ENCODE measurements at places on chromosomes 16 and 17.

DNA sequence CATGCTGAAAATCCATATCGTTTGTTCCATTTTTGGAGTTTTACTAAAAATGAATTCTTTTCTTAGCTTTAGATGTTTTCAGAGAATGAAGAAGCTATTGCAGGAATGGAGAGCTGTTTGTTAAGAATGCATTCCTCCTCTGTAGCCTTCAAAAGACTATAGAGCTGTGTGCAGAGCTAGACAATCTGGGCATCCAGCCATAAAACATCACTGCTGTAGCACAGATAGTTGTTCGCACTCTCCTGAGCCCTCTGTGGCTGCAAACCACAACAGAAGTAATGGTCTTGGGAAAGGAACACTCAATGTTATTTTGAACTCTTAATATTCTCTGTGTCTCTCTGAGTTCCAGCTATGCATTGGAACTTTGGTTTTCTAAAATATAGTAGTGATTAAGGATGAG is 4.9 kb downstream of the TNRC6C start:
- no peak for DNase-seq

DNA sequence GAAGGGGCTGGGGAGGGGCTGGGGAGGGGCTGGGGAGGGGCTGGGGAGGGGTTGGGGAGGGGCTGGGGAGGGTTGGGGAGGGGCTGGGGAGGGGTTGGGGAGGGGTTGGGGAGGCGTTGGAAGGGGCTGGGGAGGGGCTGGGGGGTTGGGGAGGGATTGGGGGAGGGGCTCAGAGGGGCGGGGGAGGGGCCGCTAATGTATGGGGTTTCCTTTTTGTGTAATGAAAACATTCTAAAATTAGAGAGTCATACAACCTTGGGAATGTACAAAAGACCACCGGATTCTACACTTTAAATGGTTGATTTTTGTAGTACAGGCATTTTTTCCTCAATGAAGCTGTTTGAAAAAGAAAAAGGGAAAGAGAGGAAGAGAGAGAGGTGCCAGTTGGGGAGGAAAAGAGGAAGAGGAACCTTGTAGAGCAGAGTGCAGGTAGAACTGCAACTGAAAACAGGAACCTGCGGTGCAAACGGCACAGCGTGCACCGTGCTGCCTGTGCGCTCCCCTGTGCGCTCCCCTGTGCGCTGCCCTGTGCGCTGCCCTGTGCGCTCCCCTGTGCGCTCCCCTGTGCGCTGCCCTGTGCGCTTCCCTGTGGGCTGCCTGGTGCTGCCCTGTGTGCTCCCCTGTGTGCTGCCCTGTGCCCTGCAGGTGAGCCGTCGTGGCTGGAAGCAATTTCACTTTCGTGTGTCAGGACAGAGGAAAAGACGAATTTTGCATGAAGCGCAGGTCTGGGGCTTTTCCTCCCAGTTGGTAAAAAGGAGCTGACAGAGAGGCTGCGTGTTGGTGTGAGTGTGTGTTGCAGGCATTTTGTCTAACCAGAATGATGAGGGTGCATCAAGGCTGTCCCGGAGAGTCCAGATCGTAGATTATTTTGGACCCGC is 40.8 kb downstream of the METRNL start:
- DNase-seq, result no peak

DNA sequence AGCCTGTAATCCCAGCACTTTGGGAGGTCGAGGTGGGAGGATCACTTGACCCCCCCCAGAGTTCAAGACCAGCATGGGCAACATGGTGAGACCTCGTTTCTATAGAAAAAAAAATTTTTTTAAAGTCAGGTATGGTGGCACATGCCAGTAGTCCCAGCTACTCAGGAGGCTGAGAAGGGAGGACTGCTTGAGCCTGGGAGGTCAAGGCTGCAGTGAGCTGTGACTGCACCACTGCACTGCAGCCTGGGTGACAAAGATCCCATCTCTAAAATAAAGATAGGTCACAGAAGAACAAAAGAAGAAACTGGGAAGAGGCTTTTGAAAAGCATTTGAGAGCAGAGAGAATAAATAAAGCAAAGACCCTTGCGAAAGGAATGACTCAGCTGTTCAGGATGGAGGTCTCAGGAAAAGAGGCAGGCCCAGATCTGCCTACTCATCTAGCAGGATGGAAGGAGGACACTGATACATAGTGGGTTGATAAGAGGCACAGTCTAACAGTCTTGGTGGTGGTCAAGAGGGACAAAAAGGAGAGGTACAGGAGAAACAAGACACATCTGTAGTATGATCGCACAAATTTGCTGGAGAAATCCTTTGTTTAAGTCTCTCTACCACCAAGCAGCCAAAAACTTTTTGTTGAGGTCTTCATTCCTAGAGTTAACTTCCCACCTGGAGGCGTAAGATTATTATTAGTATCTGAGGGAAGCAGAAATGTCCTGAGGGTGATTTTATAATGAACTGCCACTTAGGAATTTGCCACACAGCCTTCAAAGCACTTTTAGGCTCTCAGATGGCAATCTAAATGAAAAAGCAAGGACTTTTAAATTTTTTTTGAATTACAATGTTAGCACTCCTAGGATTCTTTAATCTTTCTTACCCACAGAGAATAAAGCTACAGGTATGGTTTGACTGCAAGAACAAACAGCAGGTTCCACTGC is 17.6 kb downstream of the ZSWIM7 start:
- DNase-seq, result no peak

- peak; percentile 14 for DNase-seq
Observed at GRCh38 chr17:17141860-17142552, 64.1 kb downstream of the PLD6 start.

DNA sequence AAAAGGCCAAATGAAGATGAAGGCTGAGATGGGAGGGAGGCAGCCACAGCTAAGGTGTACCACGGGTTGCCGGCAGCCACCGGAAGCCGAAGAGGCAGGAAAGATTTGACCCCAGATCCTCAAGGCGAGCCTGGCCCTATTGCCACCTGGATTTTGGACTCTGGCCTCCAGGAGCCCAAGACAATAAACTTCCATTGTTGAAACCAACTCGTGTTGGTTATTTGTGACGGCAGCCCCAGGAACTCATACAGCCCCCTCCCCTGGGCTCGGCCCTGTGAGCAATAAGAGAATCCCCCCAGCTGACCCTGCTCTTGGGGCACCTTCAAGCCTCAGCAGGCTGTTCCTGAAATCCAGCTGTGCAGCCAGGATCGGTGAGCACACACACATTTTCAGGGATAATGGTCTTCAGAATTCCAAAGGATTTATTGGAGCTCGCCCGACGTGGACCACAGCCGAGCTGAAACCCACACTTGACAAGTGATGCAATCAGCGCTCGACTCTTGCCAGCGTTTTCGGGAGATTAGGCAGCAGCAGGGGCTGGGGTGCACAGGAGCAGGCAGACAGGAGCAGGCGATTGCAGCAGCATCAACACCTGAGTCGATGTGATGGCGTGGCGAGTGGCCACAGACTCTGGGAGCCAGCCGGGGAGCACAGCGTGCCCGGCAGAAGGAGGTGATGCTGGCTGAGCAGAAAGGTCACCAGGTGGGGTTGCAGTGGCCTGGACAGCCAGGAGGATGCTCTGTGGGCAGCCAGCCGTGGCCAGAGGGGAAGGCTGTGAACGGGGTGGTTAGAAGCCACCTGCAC is 22.4 kb upstream of the CBX4 start:
- no peak for DNase-seq

DNA sequence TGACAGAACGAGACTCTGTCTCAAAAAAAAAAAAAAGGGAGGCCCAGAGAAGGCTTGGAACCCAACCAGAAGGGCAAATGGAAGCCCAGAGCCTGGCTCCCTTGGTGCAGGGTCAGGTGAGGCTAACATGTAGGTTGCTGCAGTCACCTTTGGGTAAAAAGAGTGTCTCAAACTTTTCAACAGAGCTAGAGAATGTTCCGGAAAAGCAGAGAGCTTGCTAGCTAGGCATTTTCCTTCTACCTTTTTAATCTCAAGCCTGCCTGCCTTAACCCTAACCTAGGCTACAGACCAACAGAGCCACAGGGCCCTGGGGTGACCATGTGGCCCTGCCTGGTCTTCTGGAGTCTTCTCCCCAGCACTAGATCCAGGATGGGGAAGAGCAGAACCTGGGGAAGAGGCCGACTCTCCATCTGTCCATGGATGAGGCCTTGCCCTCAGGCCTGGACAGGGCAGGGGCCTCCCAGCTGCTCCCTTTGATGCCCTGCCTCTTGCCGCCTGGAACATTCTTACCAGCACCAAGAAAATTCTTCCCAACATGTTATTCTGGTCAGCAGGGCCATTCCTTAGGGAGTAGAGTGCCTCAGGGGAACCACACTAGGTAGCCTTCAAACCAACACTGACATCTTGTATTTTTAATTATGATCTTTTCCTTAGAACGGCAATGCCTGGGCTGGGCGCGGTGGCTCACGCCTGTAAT is 30.1 kb downstream of the SLC43A2 start:
- DNase-seq, result no peak

DNA sequence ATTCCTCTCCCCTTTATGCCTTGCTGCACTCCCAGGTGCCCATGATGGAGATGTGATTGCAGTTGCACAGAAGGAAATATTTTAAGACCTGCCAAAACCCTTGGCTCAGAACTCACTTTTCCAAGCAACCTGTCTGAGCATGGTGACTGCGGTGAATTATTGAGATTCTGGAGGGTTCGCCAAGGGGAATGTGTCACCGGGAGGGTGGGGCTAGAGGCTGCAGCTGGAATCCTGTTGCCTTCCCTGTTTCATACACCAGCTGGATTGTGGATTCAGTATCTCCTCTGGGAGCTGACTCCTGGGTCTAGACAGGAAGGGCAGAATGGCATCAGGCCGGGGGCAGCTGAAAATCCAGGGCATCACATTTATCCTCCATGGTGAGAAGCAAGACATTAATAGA is 527.2 kb downstream of the TMEM114 start:
- DNase-seq, result no peak

DNA sequence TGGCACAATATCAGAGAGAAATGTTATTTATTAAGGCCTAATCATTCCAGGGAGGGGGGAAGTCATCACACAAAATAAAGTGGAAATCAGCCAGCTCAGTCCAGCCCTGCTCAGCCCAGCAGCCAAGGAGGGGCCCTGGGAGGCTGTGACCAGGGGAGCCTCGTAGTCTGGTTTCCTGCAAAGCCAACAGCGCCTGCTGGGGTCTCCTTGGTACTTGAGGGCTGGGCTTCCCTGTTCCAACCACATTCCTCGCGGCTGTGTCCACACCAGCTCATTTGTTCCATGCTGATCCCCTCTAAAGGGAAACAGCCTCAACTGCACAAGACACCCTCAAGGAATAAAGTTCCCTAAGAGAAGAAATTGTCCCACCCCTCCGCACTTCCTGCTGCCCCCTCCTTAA is 154.0 kb downstream of the TMEM132E start:
- no peak for DNase-seq

- no peak for DNase-seq
Observed at GRCh38 chr17:15379659-15380058, 38.3 kb upstream of the TEKT3 start.

GRCh38 chr17:19508577-19508867 is 25.1 kb upstream of the SLC47A1 start:
- DNase-seq, result no peak

- DNase-seq, result no peak
Observed at GRCh38 chr16:2838928-2839327, 8.8 kb downstream of the ZG16B start.

- DNase-seq, result peak; percentile 45
Observed at GRCh38 chr17:6473128-6473767, 29.0 kb downstream of the PIMREG start.

DNA sequence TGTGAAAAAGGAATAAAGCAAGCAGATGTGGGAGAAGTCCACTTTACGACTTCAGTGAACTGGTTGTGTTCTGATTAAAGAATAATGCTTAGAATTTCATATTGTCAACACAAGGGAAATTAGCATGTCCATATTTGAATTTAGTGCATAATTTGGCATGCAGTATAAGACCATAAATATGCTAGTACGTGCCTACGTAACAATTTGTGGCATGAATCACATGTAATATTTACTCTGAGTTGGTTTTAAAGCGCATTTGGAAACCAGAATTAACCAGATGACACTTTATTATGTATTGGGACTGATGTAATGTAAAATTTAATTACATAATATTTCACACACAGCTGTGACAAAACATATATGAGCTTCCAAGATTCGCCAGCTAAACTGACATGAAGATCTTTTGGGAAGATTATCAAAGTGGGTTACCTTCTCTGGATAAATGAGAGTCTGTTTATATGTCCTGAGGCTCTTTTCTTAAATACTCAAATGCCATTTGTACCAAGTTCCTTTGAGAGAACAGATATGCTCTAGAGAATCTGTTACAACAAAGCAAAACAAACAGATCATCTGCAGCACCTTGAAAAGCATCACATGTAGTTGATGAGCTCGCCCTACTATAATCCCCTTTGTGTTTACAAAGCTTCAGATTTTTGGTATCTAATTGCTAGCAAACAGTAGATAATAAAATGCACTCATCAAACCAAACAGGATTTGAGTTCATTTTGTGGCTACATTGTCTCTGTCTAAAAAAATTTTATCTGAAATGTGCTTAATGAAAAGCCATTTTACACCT is 1468.6 kb downstream of the CDH11 start:
- DNase-seq, result no peak

DNA sequence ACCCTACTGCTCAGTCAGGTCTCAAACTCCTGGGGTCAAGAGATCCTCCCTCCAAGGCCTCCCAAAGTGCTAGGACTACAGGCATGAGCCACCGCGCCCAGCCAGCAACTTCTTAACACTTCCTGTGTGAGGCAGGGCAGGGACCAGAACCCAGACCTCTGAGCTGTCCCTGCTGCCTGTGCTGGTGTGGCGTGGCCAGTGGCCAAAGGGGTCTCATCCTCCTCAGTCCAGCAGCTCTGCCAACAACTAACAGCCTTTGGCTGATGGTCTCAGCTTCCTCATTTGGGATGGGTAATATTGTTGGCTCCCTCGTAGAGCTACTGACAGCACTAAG is 1.4 kb upstream of the LLGL1 start:
- DNase-seq, result no peak

GRCh38 chr16:3089717-3090592 is 9.1 kb downstream of the ZSCAN10 start:
- DNase-seq, result no peak

DNA sequence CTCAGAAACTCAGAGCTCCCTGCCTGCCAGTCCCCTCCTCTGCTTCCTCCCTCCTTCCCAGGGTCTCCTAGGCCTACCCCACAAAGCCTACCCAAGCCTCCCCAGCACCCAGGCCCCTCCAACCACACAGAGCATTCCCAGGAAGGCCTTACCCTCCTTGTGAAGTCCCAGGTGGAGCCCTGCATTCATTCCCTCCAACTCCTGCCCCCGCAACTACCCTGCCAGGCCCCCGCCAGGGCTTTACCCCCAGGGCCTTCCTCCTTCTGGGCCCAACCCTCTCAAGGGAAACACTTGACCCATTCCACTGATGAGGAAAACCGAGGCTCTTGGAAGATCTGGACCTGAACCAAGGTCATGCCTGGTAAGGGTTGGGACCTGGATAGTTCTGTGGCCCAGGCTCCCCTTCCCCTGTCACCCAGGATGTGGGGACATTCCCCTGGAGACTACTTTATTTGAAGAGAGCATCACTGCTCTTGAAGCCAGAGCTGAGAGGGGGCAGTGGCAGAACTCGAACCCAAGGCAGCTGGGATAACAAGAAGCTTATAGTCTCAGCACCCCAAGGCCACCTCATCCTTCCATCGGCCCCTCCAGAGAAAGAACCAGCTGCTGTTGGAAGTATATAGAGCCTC is 12.5 kb downstream of the PLLP start:
- DNase-seq, result no peak

- no peak for DNase-seq
Observed at GRCh38 chr17:49117587-49118230, 14.9 kb upstream of the B4GALNT2 start.
